Stimulated activated CD4-positive, alpha-beta T cell treated with anti-CD3 and anti-CD28 coated beads, Interleukin-1b, Interleukin-23, amount 100 ng/mL, for 1 hour (primary cell): ENCODE measurements at places on chromosomes 5 and 9.
A peak's percentile ranks its signal among the peaks of the same experiment; 100 is the strongest.

- DNase-seq = no peak
Measured at GRCh38 chr9:32253731-32254130, 130.7 kb upstream of the ACO1 start.

GRCh38 chr5:126810596-126811380 is 33.9 kb downstream of the LMNB1 start:
- DNase-seq = no peak

- no peak for DNase-seq
Measured at GRCh38 chr9:127065592-127065991, 56.8 kb downstream of the ANGPTL2 start.

DNA sequence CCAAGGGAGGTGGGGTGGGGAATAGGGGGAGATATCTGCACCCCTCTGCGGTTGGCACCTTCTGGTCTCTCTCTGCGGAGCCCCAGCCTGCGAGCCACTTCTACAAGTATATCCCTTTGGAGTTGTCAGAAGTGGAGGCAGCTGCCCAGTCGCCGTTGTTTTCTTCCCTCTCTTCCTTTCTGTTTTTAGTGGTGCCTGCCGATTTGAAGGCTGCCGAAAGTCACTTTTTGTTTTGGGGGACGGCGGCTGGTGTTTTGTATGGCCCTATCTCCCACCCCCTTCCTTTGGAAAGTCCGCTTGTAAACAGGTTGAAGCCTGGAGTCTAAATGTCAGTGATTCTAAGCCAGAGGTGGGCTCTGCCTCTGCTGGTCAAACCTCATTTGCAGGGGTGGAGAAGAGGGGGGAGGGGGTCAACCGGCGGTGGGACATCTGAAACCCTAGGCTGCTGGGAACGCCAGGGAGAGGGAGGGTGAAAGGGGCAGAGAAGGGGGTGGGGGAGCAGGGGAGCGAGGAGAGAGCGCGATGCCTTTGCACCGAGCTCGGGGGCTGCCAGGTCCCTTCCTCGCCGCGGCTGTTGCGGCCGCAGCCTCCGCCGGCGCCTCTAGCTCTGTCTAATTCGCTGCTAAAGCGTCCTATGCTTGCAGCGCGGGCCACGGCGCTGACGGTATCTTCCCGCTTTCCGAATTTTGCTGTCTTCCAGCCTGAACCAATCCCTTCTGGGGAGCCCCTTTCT is at the start of gene FGF10:
Gene FGF10 (minus strand): TSS at position 331 of the 733 bp plus-strand sequence. CDS start 738 bp downstream, outside the sequence.
- DNase-seq = no peak

- no peak for DNase-seq
Measured at GRCh38 chr5:36172599-36172998, 20.7 kb downstream of the SKP2 start.

GRCh38 chr9:127980060-127980705 is 606 bp downstream of the EEIG1 start:
- DNase-seq = no peak

- DNase-seq = no peak
Measured at GRCh38 chr9:69554945-69555344, 117.2 kb downstream of the APBA1 start.

DNA sequence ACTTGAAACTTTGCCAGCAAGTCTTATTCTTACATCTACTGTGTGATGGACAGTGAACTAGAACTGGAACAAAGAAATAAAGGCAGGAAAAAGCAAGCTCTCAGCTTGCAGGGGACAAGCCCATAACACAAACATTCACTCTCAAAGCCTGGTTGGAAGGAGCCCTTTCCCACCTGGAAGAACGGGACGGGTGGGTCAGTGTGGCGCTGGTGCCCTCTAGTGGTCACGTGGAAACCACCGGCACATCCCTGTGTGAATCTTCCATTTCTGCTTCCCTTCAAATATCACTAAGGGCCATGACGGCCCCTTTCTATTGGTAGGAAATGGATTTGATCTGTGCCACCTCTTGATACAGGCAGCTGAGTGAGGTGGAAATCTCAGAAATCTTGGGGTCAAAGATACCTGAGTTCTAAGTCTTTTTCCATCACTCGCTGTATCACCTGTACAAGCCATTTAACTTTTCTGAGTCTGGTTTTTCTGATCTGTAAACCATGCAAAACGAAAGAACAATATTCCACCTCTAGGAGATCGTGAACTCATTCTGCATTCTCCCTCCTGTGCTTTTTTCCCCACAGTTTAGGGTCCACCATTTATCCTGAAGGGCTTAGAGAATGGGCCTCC is 211.6 kb downstream of the MSX2 start:
- peak; percentile 3 for DNase-seq

DNA sequence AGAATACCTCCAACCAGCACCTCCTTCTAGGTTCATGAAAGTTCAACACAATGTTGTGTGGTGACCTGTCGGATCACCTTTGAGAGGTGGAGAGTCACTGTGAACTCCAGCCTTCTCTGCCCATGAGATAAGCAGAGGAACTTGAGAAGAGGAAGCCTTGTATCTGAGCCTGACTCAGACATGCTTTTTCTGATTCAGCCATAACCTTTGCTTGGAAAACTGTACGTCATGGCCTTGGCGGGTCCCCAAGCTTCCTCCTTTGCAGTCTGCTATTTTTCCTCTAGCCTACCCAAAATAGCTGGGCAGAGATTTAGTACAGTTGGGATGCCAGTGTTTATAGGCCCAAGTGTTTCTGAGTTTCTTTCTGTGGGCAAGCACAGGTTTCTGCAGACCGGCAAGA is 274.7 kb downstream of the CETN3 start:
- DNase-seq = no peak

DNA sequence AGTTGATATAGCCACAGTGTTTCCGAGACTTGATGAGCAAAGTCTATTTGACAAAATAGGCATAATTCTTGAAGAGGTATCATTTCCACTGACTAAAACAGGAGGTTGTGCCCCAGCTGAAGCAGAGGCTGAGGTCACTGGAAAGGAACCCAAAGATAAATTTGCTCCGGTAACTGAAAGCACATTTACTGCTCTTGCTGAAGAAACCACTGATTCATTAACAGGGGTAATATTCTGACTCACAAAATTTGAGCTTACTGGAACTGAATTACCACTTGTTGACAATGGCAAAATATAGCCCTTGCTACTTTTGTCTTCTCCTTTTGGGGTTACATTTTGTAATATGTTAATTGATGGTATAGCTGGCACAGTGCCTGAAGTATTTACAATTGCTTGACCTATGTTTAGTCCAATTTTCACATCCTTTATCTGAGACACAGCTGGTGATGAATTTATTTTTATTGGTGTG is 30.2 kb downstream of the MLANA start:
- no peak for DNase-seq

- DNase-seq = no peak
Measured at GRCh38 chr5:149062371-149063016, 368 bp downstream of the SH3TC2 start.
